Activated CD4-positive, alpha-beta T cell treated with anti-CD3 and anti-CD28 coated beads, Interleukin-2, amount 10 ng/mL, durations not matched to agents 7 days and 5 days (primary cell): ENCODE measurements at places on chromosomes 1 and 21.

DNA sequence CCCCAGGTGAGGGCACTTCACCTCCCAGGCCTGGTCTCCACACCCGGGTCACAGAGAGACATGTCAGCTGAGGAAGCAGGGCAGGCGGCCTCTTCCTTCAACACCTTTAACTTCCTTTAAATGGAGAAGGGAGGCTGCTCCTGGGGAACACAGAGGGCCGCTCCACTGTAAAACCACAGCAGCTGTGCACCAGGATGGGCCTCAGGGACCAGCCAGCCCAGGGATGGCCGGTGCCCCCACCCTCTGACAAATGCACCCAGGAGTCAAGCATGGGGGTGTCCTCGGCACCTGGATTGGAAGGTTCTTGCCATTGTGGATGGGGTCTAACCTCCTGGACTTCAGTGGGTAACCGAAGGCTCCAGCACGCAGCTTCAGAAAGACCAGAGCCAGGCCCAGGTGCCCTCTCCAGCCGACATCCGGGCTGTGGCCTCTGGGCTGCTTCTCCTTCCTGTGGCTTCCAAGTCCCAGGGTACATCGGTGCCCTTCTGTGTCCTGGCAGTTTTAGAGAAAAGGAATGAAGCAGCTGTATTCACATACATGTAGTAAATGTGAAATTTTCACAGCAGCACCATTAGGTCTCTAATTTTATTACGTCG, 121.7 kb upstream of the COL6A1 start:
- DNase-seq, result no peak

DNA sequence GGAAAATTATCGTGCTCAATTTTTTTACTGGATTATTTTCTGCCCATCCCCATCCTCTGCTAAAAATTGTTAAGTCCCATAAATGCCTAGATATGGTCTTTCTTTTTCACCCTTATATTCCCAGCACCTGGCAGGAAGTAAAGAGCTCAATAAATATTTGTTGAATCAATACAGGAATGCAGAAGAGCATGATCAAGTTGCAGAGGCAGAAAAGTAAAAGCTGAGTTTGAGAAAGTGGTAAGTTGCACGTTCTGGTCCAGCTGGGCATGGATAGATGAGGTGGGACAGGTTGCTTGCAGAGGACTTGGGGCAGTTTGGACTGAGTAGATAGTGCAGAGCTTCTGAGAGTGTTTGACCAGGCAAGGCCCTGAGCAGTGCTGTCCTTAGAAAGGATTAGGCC, 40.1 kb downstream of the ZNF281 start:
- DNase-seq, result no peak

DNA sequence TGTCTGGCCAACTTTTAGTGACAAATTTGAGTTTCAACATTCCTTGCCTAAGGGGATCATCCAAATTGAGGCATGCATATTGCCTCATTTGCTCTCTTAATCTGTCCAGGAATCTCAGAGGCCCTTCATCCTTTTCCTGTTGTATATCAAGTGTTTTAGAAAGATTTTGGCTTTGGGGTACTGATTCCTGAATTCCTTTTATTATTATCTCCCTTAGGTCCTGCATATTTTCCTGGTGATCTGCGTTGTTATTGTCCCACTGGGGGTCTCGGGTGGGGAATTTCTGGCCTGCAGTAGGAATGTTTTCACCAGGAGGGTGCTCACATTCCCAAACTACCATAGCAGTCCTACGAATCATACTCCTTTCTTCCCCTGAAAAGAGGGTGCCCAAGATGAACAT, 4.4 kb upstream of the AADACL3 start:
- DNase-seq, result no peak

DNA sequence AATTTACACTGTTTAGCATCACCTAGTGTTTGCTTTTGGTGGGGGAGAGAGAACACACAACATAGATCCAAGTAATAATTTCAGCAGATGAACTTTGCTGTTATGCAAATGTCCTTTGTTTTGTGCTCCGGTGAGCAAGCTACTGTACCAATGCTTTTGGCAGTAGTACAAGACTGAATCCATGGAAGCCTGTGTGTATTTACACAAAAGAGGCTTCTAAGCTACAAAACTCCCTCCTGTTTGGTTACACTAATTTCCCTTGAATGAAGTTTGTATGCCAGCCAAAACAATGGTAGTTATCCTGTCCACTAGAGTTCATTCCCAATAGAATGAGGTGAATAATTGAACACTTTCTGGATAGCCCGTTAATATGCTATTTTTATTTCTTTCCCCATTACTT, 320.5 kb downstream of the KCTD3 start:
- DNase-seq, result no peak

DNA sequence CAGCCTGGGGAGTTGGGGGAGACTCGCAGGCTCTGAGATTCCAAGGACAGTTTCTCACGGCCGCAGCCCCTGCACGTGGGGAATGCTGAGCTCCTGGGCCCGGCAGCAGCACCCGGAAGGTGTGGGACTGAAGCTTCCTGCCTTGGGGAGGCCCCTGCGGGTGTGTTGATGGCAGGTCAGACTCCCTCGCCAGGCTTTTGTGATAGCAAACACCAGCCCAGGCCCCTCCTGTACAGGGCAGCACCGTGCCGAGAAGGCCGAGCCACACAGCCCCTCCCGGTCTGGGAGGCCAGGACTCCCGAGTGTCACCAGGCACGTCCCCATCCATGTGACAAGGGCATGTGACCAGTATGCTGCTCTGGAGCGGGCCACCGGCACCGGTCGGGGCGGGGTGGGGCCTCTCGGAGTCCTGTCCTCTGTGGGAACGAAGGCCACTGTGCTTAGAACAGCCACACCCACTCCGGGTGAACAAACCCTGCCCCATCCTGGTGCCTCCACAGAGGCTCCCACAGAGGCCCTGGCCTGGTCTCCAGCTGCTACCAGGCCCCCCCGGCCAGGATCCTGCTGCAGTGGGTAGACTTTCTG, 31.1 kb upstream of the ARHGEF16 start:
- DNase-seq, result no peak
